NCI-H1048 (cell line): ENCODE measurements at places on chromosomes 2 and 18.

DNA sequence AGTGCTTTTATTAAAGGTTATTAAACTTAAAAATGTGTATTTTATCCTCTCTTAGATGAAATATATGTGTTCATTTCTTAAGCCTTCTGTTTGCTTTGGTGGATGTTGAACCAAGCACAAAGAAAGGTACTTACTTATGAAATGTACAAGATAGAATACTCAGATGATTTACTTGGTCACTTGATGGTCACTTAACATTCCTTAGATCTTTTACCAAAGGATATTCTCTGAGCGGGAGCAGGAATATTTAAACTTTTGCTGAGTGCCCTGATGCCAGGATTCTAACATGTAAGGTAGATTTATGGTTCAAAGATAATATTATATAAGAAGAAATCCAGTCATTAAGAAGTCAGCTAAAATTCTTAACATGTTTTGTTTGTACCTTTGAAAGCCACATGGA, 193.5 kb upstream of the ZEB2 start:
- no peak for DNase-seq

GRCh38 chr2:28227498-28227897, 165.2 kb upstream of the FOSL2 start:
- no peak for DNase-seq

DNA sequence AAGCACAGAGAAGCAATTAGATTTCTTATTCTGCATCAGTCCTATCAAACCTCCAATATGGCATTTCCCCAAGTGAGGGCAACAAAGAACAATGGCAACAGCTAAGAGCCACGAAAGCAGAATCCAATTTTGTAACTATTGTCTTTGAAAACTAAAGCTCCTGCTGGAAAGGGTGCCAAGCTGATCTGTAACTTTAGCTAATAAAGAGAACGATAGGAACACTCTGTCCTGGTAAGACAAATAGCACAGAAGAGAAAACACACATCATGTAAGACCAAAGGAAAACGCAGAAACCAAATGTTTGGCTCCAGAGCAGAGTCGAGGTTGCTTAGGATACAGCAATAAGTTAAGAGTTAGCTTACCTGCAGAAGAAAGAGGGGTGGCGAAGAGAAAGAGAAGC, 160.5 kb downstream of the STK39 start:
- DNase-seq, result no peak

DNA sequence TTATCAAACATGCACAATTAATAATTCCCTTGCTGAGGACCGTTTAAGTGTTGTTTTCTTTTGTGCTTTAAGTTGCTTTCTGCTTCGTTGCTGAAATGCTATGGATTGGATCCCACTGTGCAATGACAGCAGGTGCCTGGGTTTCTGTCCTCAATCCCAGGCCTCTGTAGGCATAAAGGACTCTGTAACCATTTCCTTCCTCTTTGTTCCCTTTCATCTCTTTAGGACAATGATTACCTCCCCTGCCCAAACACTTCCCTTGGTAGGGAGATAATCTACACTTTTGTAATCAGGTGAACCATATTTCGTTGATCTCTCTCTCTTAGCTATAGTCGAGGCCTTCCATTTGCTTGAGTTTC, 58.6 kb upstream of the LYPD6B start:
- no peak for DNase-seq

GRCh38 chr2:227614246-227614645, 394 bp downstream of the SCYGR3 start:
- no peak for DNase-seq

DNA sequence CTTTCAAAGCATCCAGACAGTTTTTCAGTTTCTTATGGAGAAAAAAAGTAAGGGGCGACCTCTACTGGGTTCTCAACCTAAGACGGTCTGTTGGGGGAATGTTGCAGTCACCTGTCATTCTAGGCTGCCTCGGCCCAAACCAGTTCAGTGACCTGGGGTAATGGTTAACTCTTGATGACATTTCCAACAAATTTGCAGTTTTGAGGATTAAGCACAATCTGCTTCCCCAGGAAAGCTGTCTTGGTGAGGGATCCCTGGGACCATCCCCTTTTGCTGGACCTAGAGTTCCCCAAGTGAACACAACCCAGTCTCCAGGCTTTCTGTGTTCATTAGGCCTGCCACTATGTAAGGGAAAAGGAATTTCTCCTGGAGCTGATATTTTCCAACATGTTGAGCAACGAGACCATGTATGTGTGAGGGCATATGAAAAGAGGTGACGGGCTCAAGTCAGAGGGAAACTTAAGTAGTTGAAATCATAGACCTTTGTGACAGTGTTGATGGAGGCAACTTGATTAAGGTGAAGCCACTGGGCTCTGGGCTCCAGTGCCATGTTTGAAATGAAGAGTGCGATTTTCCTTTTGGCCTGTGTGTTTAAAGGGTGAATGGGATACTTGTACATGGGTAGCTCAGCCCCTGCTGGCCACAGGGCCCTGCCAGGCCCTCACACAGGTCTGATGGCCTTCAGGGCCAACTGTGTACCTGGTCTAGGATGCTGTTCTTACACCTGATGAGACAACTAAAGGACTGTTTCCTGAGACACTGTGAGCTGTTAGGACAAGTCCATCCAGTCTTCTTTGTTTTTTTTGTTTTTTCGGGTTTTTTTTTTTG, 27.0 kb downstream of the FOSL2 start:
- no peak for DNase-seq

- DNase-seq, result no peak
Measured at GRCh38 chr18:9876867-9877654, 8.7 kb upstream of the TXNDC2 start.

- no peak for DNase-seq
Measured at GRCh38 chr2:113784823-113785744, 28.6 kb upstream of the SLC35F5 start.

DNA sequence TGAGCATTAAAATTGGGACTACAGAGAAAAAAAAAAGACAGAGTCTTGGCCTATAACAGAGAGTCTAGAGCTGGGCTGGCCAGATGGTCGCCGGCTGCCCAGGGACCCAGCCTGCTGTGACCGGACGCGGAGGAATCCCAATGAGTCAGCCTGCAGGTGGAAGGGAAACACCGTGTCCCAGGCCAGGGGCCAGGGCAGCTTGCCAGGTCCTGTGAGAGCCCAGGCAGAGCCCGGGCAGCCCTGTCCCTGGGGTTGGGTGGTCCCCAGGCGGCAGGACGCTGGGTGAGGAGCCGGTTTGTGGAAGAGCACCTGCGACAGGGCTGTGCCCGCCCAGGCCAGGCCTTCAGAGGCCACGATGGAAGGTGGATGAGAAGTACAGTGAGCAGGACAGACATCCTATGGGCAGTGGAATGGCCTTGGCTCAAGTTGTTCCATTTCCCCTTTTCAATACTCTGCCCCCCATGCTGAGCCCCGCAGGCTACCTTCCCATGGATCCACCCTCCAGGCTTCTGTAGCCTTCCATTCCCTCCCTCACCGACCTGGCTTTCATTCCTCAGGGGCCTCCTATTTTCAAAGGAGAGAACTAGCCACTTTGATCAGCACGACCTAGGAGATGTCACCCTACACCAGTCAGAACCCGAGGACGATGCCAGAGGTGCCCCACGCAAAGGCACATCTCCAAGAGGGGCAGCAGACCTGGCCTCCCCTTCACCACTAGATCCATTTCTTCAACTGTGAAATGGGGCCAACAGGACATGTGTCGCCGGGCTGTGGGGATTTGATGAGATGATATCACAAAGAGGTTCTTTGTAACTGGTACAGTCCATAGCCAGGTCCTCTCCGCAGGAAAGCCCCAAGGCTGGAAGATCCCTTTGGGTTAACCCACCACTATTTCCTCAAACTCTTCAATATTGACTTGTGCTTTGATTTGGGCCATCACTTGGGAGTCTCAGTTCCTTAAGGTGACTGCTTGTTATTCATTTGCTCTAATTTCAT, 87.5 kb downstream of the POLR1A start:
- no peak for DNase-seq

GRCh38 chr2:127610561-127610960, 35.4 kb upstream of the GPR17 start:
- no peak for DNase-seq

- no peak for DNase-seq
Measured at GRCh38 chr2:162974771-162975170, 136.2 kb upstream of the KCNH7 start.

DNA sequence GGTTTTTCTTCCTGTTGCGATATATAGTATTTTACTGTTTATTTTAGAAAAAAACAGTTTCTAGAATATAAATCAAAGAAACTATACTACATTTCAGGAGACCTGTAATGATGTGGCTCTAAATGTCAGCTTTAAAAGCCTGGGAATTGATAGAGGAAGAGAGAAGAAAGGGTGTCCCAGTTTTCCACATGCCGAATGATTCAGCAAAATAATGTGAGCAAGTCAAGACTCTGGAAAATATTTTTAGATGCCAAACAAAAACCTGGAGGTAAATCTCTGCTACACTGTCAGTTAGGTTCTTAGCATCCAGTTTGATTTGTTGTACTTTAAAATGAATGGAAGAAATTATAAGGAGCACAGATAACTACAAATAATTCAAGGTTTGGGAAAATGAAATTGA, 67.1 kb upstream of the DSG1 start:
- DNase-seq, result no peak

DNA sequence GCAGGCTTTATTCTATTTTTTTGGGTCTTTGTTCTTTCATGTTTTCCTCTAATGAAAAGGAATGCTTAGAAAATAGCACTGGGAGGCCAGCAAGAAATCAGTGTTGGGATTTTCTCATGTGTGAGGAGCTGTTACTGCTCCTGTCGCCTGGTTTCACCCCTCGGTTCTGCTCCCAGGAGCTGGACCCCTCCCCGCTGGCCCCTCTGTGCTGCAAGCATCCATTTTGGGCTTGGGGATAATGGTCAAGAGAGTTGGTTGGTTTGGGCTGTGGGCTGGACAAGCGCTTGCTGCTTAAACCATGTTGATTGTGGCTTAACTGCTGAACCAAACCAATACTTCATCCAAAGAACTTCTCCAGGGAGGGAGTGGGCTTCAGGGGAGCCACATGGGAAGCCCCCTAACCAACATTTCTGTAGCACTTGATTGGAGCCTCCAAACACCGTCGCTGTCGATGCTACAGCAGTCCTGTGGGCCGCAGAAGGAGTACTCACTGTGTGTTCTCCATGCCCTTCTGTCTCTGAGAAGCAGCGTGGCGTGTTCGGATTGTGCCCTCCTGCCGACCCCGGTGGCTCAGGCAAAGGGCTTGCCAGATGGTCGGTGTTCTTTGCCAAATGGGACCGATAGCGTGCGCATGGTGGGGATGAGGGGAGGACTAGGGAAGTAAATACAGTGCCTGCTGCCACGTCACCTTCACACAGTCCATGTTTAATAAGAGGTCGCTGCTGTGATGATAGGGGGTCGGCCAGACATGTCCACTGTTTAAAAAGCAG, 40.0 kb downstream of the AGAP1 start:
- DNase-seq, result no peak

DNA sequence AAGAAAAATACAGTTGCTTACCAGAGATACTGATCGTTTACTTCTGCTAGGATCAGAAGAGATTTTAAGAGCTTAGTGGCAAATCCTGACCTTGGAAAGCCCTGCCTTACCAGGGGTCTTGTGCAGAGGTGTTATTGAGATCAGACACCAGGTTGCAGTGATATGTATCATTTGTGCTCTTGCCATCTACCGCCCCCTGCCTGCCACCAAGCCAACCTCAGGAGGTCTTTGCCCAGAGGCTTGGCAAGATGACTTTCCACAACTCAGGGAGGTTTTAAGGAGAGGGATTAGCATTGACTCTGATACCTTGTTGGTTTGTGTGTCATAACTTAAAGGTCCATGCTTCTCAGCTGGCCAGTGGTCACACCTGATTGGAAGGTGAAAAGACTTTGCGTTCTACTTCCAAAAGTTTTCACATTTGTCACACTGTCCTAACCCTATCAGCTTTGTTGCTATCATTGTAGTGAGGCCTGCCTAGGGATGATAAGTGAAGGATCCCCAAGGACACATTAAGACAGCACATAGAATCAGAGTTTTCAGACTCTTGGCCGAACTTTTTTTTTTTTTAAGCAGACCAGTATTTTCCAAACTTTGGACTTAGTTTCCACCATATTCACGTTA, 46.2 kb upstream of the MGAT5 start:
- DNase-seq, result no peak

GRCh38 chr18:79725486-79725885, 45.9 kb downstream of the CTDP1 start:
- no peak for DNase-seq

GRCh38 chr18:25364732-25365131, 12.8 kb upstream of the ZNF521 start:
- DNase-seq, result no peak

- peak; percentile 47 for DNase-seq
Measured at GRCh38 chr2:69731147-69731970, 10.6 kb upstream of the ANXA4 start.

GRCh38 chr2:97714084-97714949, 941 bp downstream of the ZAP70 start:
- DNase-seq, result no peak

GRCh38 chr2:45180779-45181178, 171.5 kb upstream of the SIX2 start:
- DNase-seq, result no peak

GRCh38 chr2:98643496-98644100, 35.2 kb downstream of the UNC50 start:
- DNase-seq, result no peak

DNA sequence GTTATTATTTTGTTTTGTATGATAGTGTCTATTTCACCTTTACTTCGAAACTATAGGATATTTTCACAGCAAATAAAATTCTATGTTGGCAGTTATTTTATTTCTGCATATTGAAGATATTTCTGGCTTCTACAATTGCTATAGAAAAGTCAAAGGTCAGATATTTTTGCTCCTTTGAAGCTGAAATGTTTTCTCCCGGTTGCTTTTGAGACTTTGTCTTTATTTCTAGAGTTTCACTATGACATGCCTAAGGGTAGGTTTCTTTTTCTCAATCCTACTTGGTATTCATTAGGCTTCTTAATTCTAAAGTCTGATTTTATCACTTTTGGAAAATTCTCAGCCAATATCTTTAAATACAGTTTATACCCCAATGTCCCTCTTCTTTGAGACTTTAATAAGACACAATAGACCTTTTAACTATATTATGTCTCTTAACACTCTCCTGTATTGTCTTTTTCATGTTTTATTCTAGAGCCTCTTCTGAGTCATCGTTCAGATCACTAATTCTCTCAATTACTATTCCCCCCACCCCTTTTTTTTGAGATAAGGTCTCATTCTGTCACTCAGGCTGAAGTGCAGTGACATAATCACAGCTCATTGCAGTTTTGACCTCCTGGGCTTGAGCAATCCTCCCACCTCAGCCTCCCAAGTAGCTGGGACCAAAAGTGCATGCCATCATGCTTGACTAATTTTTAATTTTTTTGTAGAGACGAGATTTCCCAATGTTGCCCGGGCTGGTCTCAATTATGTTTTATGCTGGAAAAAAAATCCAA, 50.5 kb downstream of the USP37 start:
- no peak for DNase-seq

DNA sequence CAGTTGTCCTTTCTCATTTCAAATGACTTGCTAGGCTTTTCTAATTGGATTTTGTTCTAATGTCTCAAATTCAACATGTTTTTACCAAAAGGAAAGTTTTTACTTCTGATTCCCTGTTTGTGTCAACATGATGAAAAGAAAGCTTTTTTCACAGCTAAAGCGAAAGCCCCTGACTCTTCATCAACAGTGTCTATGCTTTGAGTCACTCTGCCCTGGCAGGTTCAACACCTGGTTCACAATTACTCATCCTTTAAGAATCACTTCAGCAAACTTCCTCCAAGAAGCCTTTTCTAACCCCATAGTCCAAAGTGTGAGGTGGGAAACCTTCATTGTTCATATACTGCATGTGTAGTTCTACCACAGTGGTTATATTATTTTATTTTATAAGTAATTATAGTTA, 7.6 kb upstream of the DSG2 start:
- DNase-seq, result no peak
